SIG-M5 (cell line): ENCODE measurements at places on chromosomes 4 and X.
A peak's percentile ranks its signal among the peaks of the same experiment; 100 is the strongest.

DNA sequence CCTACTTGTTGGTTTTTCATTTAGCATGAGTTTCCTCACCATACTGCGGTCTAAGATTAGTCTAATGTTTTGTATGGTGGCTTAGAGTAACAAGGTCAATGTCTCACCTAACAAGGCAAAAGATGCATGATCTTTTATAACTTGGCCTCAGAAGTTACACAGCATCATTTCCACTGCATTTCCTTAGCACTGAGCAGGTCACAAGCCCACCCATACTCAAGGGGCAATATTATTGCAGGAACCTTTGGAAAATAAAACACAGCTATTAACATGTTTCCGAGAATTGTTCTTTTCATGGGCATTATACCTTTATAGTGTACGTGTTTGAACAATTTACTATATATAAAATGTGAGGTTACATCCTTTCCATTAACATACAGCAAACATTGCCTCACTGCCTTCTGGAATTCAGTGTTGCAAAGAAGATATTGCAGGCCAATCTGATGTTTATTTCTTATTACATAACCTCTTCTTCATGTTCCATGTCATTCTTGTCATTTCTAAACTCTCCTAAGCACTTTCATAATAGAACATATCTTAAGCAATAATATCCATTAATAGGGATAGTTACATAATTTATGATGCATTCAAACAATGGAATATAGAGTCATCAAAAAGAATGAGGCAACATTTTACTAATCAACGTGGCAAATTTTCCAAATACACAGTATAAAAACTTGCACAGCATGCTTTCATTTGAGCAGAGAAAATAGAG, 153.8 kb downstream of the AREG start:
- DNase-seq: no peak

DNA sequence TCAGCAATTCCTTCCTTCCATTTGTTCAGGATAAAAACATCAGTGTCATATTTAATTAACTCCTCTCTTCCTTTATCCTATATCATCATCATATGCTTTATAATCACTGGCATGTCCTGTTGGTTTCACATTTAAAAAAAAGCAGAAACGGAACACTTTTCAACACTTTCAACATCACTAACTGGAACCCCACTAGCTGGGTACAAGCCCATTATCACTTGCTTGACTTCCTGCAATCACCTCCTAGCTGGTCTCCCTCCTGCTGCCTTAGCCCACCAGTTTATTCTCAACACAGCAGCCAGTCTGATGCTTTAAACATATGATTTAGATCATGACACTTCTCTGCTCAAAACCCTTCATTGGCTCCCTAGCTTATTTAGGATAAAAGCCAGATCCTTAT, 116.4 kb upstream of the LSM6 start:
- peak; percentile 12 for DNase-seq

- DNase-seq: no peak
These were observed 5.3 kb upstream of the ARAP2 start for GRCh38 chr4:36249610-36250009.

DNA sequence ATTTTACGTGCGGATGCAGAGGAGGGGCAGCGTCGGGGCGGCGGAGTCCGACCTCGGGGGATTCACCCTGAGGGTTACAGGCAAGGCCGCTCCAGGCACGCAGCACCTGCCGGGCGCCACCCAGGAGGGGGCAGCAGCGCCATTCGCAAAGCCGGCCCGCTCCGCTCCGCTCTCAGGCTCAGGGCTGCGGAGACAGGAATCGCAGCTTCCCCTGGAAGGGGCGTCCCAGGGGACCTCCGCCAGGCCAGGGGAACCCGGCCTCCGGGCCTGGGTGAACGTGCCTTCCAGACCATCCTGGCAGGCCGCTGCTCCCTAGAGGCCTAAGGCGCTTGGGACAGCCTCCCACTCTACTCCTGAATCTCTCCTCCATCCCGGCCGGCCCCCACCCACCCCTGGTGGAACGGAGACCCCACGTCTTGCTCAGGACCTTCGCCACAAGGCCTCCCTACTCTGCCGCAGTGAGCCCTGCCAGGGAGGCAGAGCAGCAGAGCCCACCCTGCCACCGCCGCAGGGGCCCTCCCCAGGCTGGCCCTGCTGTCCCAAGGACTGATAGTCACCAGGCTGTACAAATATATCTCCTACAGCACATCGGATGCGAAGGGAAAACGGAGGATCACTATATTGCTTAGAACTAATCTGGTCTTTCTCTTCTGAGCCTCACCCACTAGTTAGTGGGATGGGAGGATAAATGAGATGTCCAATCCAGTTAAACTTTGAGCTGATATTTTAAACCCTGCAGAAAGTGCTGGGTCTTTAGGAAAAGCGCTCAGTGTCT, 115.0 kb downstream of the SMIM20 start:
- no peak for DNase-seq

GRCh38 chrX:151981129-151981528, 6.7 kb upstream of the GABRE start:
- no peak for DNase-seq

DNA sequence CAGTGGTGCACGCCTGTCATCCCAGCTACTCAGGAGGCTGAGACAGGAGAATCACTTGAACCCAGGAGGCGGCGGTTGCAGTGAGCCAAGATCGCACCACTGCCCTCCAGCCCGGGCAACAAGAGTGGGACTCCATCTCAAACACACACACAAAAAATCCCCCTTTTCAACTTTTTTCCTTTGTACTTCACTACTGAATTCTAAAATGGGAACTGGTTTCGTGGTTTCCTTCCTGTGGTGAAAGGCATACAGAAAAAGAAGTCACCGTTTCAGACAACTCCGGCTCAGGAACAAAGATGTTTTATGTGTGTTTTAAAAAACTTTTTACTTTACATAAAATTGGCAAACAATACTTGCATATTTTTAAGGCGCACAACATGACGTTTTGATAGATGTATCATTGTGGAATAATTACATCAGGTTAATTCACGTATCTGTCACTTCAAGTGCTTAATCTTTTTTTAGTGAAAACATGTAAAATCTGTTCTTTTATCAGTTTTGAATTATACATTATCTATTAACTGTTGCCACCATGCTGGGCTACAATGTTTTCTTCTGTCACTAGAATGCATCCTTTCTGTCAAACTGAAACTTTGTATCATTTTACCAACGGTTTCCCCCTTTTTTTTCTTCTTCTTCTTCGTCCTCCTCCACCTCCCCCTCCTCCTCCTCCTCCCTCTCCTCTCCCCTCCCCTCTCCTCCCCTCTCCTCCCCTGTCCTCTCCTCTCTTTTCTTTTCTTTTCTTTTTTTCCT, 186.0 kb downstream of the CRLF2 start:
- DNase-seq: peak; percentile 0

DNA sequence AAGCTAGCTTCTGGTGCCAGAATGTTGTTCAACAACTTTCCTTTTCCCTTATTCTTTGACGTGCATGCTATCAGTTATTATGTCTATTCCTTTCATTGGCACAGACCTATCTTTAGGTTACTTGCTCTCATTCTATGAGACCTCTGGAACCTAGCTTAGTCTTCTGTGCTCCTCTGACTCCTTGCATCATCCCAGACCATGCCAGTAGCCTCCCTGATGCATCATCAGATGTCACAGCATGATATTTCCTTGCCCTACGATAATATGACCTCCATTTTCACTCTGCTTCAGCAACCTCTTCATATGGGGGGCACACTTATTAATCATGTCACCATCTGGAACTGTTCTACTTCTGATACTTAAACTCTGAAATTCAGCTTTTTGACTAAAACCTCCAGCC, 37.2 kb downstream of the CLCN5 start:
- no peak for DNase-seq

DNA sequence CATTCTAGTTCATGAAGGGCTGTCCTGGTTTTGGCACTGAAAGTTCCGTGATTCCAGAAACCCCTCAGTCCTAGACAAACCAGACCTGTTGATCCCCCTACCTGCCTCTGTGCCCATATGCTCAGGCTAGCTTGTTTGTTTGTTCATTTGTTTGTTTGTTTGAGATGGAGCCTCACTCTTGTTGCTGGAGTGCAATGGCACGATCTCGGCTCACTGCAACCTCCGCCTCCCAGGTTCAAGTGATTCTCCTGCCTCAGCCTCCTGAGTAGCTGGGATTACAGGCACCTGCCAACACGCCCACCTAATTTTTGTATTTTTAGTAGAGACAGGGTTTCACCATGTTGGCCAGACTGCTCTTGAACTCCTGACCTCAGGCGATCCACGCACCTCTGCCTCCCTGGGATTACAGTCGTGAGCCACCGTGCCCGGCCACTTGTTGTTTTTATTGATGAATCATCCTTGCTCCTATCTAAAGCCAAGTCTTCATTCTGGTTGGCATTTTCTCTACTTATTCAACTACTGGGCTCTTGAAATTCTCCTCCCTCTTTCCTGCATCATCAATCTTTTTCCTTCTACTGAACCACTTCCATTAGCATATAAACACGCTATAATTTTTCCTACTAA, 86.3 kb upstream of the BMP2K start:
- DNase-seq: no peak

- no peak for DNase-seq
These were observed 40.0 kb downstream of the C4orf51 start for GRCh38 chr4:145719752-145720624.

GRCh38 chr4:24856586-24856985, 56.3 kb downstream of the CCDC149 start:
- no peak for DNase-seq

GRCh38 chr4:96983830-96984229, 1143.9 kb downstream of the PDHA2 start:
- no peak for DNase-seq

DNA sequence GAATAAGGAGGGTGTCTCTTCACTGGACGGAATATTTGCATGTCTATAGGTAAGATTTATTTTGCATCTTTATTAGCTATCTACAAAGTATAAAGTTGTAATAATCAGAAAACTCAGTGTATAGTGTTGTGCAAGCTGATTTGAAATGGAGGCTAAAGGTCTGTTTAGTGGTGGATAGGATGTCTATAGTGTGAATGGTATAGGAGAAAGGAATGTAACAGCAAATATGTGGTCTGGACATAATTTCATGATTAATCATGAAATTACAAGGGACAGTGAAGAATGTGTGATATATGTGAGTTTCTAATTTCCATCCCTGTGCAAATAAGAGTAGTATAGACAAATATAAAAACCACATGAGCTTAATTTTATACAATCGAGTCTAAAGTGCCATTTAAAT, 79.3 kb upstream of the CAMK2D start:
- no peak for DNase-seq

GRCh38 chr4:18180892-18181291, 159.3 kb upstream of the LCORL start:
- DNase-seq: no peak

- no peak for DNase-seq
These were observed 66.9 kb upstream of the C4orf50 start for GRCh38 chr4:6085028-6085690.

- DNase-seq: no peak
These were observed 19.3 kb downstream of the PPP2R2C start for GRCh38 chr4:6452897-6453687.

DNA sequence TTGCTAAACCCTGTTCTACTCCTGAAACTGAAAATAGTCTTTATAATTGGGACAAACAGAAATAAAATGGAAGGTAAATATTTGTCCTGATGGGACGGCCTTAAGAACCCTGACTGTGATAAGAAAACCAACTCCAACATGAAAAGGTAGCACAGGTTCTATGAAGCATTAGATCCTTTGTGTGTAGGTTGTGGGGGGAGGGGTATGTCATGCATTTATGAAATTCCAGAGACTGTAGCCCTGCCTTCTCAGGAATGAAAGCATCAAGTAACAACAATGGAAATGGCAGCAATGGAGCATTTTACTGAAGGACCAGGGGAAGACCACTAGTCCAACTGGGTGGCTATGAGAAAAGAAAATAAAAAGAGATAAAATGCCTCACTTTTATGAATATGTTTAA, 23.9 kb downstream of the CXXC4 start:
- no peak for DNase-seq

GRCh38 chrX:103607364-103608305, at the start of gene TCEAL3:
Gene TCEAL3 (plus strand): TSS chrX:103607963. CDS start chrX:103609065, 1,102 bp downstream.
- DNase-seq: no peak

DNA sequence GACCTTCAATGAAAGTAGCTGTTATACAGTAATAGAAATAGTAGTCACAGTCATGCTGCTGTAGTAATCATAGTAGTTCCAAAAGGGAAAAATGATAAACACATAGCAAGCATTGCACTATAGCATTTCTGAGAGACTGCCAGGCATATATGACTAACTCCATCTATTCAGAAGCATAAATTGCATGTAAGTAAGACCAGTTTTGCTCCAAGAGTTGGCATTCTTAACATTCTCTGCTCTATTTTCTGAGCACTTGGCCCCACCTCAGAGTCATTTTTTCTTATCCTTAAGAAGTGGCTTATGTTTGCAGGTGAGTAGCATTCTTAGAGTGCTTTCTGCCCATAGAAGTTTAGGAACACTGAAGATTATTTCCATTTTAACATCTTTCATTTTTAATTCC, 490.3 kb upstream of the TECRL start:
- no peak for DNase-seq

GRCh38 chrX:44494357-44494756, 48.3 kb downstream of the FUNDC1 start:
- DNase-seq: no peak

DNA sequence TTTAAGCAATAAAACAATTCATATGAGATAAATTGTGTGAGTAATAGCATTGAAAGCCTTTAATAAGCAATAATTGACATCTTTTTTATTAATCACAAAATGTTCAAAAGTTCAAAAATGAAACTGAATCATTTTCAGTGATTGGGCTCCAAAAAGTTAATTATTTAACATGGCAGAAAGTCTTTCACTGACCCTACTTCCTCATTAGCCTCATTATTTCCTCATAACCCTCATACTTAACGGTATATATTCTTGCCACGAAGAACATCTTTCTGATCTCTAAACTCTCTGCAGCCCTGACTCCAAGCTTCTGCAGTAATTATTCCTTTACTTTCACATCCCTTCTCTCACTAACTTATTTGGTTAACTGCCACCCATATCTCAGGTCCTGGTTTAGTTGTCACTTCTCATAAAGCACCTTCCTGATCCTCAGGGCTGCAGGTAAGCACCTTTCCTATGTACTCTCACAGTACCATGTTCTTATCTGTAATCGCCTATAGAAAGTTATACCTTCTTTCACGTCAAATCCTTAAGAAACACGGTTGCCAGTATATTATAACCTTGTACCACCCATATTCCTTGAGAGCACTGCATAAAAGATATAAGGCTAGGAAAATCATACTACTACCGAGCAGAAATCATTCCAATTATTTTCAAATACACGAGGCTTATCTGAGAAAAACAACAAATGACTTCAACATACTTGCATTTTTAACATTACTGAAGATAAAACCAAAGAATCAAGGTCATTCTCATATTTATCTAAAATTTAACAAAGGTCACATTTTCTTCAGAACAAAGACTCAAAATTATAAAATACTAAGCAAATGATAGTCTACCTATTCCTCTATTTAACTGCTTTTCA, 72.2 kb downstream of the PPP3CA start:
- DNase-seq: no peak
